ENCODE measurements at places on chromosomes 7 and 10. TPM values are rescaled to one million over a fixed set of nuclear protein-coding genes. Genes with fewer than 3 reads are reported as not detected.

Gene ICA1
- total RNA-seq, result 0.13 TPM

Gene MEOX2
- 0.06 TPM for total RNA-seq

Gene FKBP6
- total RNA-seq, result not detected

Gene TASOR2
- total RNA-seq, result 56.6 TPM

Gene ST8SIA6
- 0.32 TPM for total RNA-seq

Gene CYP26C1
- total RNA-seq, result not detected

Gene CYP2C18
- not detected for total RNA-seq

Gene CTAGE8
- total RNA-seq, result 0.17 TPM

Gene ADAM22
- 0.19 TPM for total RNA-seq

Gene TUBB8
- total RNA-seq, result not detected

Gene HOXA7
- total RNA-seq, result 8.3 TPM

Gene REPIN1
- total RNA-seq, result 147 TPM

Gene PTPN12
- 78.3 TPM for total RNA-seq

Gene NRAP
- not detected for total RNA-seq

Gene GIMAP7
- not detected for total RNA-seq

Gene IFIT1B
- not detected for total RNA-seq

Gene FRMD4A
- total RNA-seq, result 34.8 TPM

Gene ZNF488
- not detected for total RNA-seq

Gene ZPBP
- not detected for total RNA-seq

DNA sequence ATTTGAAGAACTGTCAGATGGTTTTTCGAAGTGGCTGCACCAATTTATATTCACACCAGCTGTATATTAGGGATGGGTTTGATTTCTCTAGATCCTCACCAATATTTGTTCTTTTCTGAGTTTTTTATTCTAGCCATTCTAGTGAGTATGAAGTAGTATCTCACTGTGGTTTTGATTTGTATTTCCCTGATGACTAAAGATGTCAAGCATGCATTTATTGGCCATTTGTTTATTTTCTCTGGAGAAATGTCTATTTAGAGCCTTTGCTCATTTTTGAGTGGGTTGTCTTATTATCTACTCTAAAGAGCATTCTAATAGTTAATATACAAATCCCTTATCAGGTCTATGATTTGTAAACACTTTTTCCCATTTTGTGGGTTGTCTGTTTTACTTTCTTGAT, 123.9 kb downstream of the PCLO start:
- DNase-seq, result peak; percentile 9

DNA sequence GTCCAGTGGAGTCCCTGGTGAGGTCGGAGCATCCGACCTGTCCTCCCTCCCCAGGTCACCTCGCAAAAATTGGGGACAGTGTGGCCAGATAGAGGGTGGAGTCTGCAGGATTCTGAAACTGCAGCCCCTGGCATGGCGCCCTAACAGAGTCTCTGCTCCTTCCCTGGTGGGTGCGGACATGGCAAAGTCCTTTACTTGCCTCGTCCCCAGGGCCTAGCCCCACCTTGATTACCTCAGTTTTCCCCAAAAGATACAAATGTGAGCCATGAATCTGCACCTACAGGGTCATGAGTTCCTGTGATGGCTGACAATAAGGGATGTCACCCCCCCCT, 47.7 kb downstream of the NPVF start:
- no peak for DNase-seq

- no peak for DNase-seq
Measured at GRCh38 chr10:45239642-45240041, 75.8 kb downstream of the OR13A1 start.

GRCh38 chr7:107580716-107581383, 804 bp downstream of the BCAP29 start:
- DNase-seq, result no peak

GRCh38 chr10:79070606-79071395, 2.0 kb downstream of the ZMIZ1 start:
- DNase-seq, result peak; percentile 87

DNA sequence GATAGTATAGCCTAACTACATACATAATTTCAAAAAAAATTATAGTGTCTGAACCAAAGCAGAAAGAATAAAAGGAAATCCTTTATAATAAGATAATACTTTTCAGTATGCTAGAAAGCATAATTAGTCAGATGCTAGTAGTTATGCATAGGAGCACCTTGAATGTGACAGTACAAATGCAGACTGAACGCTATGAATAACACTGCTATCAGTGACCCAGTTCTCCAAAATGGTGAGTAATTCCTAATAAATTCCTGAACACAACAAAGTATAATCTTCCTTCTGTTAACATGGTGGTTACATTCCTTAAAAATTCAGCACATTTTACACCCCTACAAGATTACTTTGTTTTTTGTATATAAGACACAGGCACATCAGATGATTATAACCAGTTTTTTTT, 1.2 kb upstream of the CHPF2 start:
- DNase-seq, result no peak

GRCh38 chr10:84693006-84693405, 364.6 kb downstream of the CCSER2 start:
- DNase-seq, result no peak

DNA sequence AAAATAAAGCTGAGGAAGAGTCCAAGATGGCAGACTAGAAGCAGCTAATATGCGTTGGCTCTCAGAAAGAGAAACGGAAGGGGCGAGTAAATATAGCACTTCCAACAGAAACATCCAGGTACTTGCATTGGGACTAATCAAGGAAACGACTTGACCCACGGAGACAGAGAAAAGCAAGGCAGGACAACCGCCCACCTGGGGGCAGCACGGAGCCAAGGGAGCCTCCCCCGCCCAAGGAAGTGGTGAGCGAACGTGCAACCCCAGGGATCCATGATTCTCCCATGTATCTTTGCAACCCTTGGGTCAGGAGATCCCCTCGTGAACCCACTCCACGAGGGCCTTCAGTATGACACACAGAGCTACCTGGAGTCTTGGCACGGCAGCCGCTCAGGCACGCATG, 45.4 kb upstream of the GRM3 start:
- no peak for DNase-seq

DNA sequence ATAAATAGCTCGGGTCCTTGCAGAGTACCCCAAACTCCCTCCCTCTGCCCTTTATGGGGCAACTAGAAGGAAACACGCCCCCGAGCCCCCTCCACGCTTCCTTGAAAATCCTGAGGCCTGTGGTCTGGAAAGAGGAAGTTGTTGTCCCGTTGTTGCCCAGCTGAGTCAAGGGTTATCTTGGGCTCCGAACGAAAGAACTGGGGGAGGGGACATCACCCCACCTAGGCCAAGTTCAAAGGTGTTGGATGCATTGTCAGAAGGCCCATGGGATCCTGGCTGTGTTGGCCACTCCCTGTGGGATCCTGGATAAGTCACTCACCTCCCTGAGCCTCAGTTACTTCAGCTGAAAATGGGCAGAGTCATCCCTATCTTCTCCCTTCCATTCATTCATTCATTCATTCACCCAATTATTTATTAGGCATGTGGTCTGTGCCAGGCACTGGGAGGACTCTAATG, at the start of gene CCL24:
Gene CCL24, minus strand, starts transcription at position 26 of the 456 bp plus-strand sequence. CDS start 91 bp downstream, outside the sequence.
- no peak for DNase-seq

DNA sequence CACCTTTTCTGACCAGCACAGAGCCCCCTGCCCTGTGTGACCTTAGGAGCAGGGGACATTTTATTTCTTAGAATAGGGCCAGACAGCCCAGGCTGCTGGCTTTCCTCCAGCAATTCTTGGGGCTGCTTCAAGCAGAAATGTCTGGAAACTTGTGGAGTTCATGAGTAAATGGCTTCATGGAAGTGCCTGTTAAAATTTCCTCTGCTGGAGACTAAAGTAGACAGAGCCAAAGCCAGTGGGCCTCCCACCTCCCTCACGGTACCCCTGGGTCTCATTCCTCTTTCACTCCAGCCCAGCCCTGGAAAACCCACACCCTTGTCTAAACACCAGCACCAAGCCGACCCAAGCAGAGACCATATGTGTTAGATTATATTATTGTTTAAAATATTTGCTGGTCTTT, 505.5 kb upstream of the ZMIZ1 start:
- DNase-seq, result no peak

GRCh38 chr7:105094966-105095365, 81.0 kb downstream of the KMT2E start:
- no peak for DNase-seq

GRCh38 chr7:20799566-20800366, 13.1 kb upstream of the SP8 start:
- no peak for DNase-seq

DNA sequence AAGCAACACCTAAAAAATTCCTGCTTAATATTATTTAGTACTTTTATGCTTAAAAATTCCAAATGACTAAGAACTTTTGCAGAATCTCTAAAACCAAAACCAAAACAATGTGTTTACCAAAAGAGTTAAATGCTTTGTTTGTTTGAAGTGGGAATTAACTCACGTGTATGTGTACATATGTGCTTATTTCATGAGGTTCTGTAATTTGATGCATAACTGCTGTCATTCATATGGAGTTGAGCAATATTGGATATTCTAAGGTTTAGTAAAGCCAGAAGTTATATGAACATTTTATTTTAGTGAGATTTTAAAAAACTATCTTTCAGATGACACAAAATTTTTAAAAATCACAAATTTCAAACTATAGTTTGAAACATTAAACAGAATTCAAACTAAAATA, 157.1 kb downstream of the PIP4K2A start:
- no peak for DNase-seq

DNA sequence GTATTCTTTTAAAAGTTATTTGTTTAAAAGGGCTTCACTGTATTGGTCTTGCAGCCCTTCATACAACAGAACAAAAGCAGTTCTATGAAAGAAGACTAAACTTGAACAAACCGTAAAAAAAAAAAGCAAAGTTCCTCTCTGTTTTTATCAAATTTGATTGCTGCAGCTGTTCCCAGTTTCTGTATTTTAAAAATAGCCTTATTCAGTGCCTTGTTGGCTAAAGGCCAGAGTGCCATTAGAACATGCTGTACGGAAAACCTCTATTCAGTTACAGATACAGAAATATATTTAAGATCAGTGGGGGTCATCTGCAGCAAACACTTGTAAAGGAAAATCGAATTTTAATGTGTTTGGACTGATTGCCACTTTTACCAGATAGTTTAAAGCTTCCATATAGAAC, 207.8 kb upstream of the ETV1 start:
- peak; percentile 95 for DNase-seq

- no peak for DNase-seq
Measured at GRCh38 chr10:18223898-18224297, 83.7 kb downstream of the CACNB2 start.

GRCh38 chr10:15385552-15386455, 14.7 kb upstream of the FAM171A1 start:
- no peak for DNase-seq

GRCh38 chr10:75439811-75440210, 8.4 kb downstream of the LRMDA start:
- DNase-seq, result no peak

GRCh38 chr10:79638318-79638717, 27.6 kb downstream of the SFTPA1 start:
- DNase-seq, result no peak

GRCh38 chr7:31982962-31983361, 87.2 kb downstream of the PDE1C start:
- DNase-seq, result no peak

DNA sequence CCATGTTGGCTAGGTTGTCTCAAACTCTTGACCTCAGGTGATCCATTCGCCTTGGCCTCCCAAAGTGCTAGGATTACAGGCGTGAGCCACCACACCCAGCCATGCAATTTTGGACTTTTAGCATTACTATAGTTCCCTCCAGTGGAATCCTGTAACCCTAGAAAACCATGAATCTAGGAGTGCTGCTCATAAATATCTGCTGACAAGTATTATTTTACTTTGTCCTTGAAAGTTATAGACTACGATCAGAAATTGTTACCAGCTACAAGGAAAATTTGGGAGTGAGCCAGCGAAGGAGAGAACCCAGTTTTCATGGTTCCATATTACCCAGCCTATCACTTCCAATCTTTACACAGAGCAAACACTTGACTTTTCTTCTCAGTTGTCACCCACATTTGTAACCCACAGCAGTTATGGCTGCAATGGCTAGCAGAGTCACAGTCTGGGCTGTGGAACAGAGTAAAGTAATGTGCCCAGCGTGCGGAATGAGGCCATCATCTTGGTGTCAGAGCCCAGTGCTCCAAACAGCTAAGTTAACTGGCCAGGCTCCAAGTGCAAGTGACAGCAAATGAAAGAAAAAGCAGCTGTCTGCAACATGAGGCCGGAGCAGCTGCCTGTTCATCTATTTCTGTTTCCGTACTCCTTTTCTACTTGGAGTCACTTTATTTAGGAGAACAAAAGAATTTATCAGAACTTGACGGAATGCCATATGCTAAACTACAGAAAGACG, 29.9 kb downstream of the ZC3HC1 start:
- DNase-seq, result peak; percentile 67

- DNase-seq, result peak; percentile 40
Measured at GRCh38 chr7:81482600-81483186, 287.2 kb downstream of the HGF start.

- DNase-seq, result peak; percentile 31
Measured at GRCh38 chr10:101588879-101589278, 758 bp downstream of the DPCD start.

DNA sequence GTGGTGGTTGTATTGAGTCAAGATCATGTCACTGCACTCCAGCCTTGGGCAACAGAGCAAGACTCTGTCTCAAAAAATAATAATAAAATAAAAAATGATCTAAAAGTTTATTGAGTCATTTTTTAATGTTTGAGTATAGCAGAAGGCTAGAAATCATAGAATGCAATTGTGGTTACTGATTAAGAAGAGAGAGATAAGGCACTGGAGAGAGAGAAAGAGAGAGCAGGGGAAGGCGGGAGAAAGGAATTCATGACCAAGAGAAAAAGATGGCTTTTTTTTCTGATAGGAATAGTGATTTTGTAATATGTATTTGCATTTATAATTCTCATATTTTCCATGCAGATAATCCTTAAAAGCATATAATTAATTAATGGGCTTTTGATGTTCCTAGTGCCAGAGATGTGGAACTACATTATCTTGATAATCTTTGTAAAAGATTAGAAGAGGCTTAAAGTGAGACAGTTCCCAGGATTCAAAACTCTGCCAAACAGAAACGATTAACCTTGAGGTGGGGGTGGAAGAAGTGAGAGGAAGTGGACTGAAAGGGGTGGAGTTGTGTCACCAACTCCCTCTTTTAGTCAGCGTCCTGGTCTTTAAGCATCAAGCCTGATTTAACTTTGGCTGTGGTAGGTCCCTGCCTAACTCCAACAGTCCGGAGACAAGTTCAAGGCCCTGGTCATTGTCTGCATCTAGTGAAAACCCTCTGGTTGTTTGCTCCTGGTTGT, 76.2 kb downstream of the CHN2 start:
- DNase-seq, result no peak

- no peak for DNase-seq
Measured at GRCh38 chr7:69685293-69685631, 87.0 kb downstream of the AUTS2 start.

DNA sequence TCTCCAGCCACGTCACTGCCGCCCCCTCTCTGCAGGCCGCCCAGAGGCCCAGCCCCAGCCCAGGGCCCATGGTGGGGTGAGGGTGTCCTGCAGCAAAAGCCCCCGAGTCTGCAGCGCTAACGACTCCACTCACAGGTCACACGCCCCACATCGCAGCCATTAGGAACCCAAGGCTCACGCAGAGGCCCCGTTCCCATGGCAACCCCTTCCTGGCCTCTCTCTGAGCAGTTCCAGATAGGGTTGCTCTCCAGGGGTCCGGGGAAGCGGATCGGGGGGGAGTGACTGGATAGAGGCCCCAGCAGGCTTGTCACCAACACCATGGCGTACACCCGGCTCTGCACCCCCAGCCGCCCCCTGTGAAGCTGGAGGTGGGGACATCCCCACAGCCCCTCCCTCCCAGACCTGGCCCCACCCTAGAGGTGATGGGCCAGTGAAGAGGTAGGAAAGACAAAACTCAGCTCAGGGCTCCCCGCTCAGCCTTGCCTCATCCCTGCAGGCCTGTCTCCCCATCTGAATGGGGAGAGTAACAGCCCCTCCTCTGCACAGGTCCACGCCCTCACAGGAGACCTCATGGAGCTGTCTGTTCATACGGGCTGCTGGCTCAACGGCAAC, 41.2 kb downstream of the TNRC18 start:
- DNase-seq, result no peak

Data from LHCN-M2 (cell line).